Esophagus squamous epithelium (tissue), 5 donors: ENCODE measurements at places on chromosomes 7 and 10.

GRCh38 chr7:122448893-122449589 is 144.5 kb upstream of the FEZF1 start:
- no peak for DNase-seq

DNA sequence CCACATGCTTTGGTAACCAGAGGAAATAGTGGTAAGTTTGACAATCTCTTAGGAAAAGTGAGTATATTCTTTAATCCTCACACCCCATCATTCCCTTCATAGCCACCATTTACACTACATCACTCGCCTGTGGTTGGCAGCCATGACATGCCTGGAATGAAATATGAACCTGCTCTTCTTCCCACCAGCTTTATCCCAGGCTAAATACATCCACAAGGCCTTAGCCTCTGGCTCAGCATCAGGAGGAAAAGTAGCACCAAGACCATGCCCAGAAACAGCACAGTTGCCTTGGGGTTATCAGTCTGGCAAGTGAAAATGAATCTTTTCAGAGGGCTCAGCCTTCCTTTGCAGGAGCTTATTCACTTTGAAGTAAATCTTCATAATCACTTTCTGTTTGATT is 40.3 kb downstream of the SGCE start:
- no peak for DNase-seq

GRCh38 chr7:78121888-78122287 is 323.3 kb downstream of the PHTF2 start:
- DNase-seq, result no peak

DNA sequence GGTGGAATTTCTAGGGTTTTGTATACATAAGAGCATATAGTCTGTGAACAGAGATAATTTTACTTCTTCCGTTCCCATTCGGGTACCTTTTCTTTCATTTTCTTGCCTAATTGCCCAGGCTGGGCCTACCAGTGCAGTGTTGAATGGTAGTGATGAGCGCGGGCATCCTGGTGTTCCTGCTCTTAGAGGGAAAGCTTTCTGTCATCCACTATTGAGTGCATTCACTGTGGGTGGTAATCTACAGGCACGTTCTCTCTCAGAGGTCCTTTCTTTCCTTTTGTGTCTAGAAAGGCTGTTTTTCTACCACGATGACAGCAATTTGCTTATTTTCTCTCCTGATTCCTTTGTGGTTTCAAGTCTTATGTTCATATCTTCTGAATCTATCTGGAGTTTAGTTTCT is 65.0 kb downstream of the INPP5A start:
- DNase-seq, result no peak

GRCh38 chr10:47299611-47300428 is at the start of gene GDF10:
TSS of gene GDF10 (plus strand) at chr10:47300197. CDS start at chr10:47300652, 455 bp downstream.
- no peak for DNase-seq

DNA sequence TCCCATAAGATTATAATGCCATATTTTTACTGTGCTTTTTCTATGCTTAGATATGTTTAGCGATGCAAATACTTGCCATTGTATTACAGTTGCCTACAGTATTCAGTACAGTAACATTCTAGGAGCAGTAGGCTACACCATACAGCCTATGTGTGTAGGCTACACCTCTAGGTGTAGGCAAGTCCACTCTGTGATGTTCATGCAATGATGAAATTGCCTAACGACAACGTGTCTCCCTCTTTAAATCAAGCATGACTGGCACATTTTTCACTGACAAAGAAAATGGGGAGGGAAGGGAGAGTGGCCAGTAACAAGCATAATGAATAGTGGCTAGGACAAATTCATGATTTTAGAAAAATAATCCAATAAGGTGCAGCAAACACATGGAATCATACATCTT is 1.7 kb downstream of the NCAPG2 start:
- no peak for DNase-seq

- no peak for DNase-seq
Observed at GRCh38 chr7:101518336-101518735, 110.8 kb downstream of the MYL10 start.

- no peak for DNase-seq
Observed at GRCh38 chr7:96304573-96304972, 17.3 kb downstream of the SLC25A13 start.

DNA sequence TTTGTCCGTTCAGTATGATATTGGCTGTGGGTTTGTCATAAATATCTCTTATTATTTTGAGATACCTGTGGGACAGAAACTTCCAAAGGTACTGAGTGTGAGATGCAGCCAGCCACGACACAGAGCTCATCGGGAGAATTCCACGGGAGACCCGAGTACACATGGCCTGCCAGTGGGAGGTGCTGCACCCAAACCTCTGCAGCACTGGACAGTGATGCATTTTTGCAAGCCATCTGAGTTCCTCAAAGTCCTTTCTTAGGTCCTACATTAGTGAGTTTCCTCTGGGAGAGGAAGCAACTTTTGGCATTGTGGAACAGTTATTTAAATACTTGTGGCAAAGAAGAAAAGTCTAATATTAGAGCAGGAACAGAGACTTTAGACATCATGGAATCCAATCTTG is 77.5 kb downstream of the ARID5B start:
- DNase-seq, result no peak
